ENCODE measurements at places on chromosomes 4 and X.

DNA sequence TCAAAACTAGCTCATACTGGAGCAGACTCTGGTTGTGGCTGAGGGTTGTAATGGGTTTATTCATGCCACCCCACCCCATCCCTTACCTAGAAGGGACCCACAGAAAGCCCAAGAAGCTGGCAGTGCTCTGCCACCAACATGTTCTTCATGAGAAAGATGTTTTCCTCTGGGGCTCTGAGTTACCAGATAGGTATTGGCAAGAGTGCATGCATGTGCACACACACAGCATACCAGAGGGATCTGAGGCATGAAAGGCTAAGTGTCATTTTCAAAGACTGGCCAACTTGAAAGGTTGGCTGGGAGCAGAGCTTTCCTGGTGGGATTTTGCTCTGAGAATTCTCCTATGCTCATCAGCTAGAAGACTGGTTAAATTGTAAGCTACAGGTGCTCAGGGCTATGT is 65.2 kb downstream of the PHOX2B start:
- no peak for DNase-seq

GRCh38 chr4:112448306-112449132 is 67.5 kb downstream of the NEUROG2 start:
- DNase-seq = no peak

- no peak for DNase-seq
Observed at GRCh38 chr4:3340700-3341083, 47.9 kb downstream of the RGS12 start.

DNA sequence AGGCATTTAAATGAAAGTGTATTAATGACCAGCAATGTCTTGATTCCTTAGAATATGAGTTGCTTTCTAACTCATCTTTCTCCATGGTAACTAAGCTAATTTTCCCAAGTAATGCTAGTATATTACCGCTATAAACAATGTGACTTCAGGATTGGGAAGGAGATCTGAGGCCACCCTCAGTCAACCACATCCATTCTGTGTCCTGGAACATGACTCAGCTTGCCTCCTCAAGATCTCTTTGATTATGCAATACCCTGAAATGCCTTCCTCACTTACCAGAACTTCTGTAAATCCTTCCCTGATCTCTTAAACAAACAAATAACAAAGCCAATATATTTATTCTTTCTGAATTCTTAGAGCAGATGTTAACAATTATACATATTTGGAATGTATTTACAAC is 1495.5 kb downstream of the PCDH18 start:
- no peak for DNase-seq

- DNase-seq = peak; percentile 73
Observed at GRCh38 chrX:154051201-154051810, 31.6 kb upstream of the IRAK1 start.

GRCh38 chr4:24024605-24025004 is 134.8 kb upstream of the PPARGC1A start:
- no peak for DNase-seq

DNA sequence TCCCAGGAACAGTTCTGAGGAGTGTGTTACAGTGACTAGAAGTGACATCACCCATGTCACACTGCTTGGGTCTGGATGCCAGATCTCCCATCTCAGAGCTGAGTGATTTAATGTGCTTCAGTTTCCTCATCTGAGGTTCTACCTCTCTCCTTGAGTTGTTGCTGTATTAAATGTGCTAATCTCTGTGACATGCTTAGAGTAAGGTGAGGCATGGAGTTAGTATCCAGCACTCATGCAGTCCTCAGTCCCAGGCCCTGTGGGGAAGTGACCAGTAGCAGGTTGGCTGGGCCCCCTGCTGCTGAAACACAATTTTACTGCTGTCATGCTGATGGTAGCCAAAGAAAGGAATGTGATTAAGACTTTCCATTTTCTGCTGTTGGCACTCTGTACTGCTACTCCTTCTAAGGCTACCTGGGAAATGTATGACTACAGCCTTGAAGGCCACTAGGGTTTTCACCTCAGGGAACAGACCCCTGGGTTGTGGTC is 639.6 kb downstream of the MID1IP1 start:
- DNase-seq = no peak

- no peak for DNase-seq
Observed at GRCh38 chr4:145815626-145816025, 123.0 kb downstream of the ZNF827 start.

DNA sequence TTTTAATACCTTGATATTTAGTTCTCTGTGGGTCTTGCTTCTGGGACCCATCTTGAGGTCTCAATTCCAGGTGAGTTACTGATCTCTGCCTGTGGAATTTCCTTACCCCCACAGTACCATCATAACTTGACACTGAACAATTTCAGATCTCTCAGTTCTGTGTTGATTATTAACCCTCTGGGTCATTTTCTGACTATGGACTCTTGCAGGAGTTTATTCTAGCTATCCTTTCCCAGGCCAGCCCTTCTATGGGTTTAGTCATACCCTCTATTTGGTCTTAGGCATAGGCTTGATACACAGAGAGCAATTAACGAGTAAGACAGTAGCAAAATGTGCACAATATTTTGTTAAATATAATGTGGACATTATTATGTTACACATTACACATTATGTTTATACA is 3.7 kb upstream of the SPARCL1 start:
- DNase-seq = no peak

GRCh38 chr4:82517043-82517442 is 44.7 kb downstream of the TMEM150C start:
- DNase-seq = no peak

GRCh38 chrX:10926891-10927290 is 184.2 kb upstream of the HCCS start:
- DNase-seq = no peak

DNA sequence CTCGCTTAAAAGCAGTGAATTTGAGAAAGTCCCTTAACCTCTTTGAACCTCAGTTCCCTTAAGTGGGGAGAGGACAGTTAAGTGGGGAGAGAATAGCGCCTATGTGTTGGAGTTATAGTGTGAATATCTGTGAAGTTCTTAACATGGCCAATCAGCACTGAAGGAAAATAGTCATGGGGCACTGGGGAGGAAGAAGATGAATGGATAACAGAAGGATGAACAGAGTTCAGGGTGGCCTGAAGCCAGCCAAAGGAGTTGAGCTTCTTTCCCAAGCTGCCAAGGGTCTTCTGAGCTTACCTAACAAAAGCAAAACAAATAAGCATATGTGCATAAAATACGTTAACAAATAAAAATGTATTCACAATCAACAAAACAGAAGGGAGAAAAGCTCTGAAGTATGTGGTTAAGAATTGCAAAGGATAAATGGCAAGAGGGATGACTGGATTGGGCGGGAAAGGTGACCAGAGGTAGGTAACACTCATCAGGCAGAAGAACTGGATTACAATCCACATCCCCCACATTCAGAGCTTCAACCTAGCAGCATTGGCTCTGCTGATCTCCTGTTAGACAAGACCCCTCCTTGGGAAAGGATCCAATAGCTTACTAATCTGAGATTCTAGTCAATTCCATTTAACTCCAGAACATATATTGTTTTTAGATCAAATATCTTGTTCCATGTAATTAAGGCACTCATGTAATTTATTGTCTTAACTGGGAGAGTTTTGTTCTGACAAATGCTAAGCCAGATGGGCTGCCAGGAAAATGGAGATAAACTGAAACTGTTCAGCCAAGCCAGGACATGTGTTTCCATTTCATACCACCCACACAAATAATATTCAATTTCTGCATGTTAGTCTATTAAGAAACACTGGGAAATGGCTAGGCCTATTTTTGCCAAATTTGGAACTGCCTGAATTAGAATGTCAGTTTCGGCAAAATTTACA is 221.2 kb downstream of the LDB2 start:
- DNase-seq = no peak

DNA sequence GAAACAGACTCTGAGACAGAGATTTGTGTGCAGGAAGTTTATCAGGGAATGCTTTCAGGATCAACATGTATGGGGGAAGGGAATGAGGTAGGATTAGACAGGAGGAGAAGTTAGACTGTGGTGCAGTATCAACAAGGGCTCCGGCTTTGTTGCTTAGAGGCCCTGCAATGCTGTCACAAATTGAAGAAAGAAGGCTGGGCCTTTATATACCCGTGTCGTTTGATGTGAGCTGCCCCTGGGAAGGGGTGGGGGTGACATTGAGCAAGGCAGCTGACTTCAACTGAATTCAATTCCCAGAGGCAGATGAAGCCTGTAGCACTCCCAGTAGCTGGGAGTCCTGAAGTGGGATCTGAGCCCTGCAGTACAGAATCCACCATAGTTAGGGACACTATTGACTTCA is 29.5 kb upstream of the USP9X start:
- DNase-seq = no peak

DNA sequence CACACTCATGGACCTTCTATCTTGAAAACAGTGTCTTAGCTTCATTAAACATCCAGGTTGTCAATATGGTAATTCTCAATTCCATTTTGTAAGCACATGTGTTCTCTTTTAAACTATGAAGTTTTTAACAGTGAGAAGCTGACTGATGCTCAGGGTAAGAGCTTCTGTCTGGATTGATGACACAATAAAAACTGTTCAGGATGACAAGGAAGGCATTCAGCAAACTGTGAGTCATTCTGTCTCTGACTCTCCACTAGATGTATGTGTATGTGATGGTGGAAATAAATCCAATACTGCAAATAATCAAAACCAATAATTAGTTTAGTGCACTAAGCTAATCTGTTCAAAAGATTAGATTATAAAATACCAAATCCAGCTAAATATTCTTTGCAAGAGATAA is 115.3 kb upstream of the ARX start:
- DNase-seq = no peak

DNA sequence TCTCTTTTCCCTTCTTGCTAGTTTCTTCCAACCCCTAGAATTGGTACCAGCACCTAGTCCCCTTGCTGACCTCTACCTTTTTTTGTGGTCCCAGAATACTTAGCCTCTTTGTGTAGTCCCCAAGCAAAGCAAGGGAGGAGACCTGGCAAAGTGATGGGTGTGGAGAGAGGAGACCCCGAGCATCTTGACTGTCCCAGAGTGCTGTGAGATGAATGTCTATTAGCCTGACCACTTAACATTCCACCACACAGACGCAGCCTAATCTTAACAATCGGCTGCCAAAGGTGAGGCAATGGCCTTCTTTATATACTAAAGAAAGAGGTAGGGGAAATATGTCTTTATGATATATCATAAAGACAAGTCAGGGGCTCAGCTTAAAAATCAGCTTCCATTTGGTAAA is 55.9 kb downstream of the TRIM2 start:
- no peak for DNase-seq

DNA sequence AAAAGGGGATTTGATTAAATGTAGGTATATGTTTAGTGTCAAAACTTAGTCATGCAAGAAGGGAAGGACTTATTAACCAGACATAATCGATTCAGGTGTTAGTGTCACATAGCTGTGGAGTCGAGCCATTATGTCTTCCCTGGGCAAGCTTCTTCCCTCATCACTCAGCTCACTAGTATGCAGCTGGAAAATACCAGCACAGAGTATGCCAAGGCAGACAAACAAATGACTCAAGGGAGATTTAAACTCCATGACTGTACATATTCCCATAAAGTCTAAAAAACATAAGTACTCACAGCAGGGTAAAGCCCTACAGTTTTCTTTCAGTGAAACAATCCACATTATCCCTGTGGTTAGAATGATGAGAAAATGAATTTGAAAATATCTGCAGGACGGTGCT is 304.5 kb downstream of the CBLL2 start:
- no peak for DNase-seq

- no peak for DNase-seq
Observed at GRCh38 chr4:37601531-37601930, 84.6 kb downstream of the RELL1 start.

DNA sequence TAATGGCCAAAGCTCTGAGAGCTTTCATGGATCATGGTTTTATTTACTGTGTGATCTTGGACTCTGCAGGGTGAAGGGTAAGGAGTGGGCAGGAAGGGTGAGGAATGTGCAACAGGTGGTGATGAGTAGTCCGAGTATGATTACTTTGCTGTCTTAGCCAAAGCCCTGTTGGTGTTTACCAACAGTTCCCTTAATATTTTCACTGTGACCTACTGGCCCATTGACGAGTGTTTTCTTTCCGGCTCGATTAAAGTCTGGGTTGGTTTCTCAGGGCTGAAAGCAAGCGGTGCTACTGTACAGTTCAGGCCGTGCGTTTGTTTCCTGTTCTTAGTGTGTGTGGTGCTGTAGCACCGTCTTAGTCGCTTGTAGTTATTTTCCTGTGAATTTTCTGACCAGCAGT is 2.6 kb downstream of the ARHGAP24 start:
- DNase-seq = no peak

DNA sequence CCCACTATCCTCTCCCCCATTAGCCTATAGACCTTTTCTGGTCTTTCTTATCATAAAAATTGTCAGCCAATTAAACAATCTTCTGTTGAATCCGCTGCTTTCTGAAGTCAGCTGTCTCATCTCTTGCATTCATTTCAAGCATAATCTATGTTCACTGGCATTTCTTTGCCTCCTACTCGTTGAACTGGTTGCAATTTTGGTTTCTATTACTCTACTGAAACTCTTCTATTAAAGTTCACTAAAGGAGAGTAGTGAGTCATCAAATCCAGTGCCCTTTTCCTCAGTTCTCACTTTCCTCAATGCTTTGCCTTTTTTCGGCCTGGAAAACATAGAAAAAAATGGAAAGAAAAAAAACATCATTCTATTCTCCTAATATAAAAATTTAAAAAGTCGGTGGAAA is 23.9 kb upstream of the CXCL13 start:
- no peak for DNase-seq

- no peak for DNase-seq
Observed at GRCh38 chrX:48816014-48816810, 10.1 kb upstream of the ERAS start.

DNA sequence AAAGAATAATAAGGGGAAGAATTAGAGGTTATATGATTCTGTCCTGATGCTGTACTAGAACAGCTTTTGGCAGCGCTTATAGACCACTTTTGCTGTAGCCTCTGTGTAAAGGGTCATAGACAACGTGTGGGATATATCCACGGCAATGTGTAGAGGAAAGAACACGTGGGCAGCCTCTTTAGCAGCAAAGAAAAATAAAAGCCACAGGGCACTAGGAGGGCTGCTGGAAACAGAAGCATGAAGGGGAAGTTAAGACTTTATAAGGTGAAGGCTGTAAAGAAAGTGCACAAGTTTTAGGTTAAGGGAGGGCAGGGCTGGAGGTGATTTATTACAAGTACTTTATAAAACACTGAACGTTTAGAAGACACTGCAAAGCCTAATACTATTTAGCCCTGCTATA is 20.1 kb upstream of the PHEX start:
- no peak for DNase-seq

GRCh38 chr4:1777822-1778641 is 15.1 kb upstream of the FGFR3 start:
- DNase-seq = no peak

- DNase-seq = peak; percentile 40
Observed at GRCh38 chr4:26217961-26218676, 102.7 kb upstream of the RBPJ start.

Measured in CD4-positive, alpha-beta T cell treated with Interferon alpha-2 for 1 hour (primary cell).